ENCODE measurements at places on chromosomes 2 and 18. TPM values are rescaled to one million over a fixed set of nuclear protein-coding genes. Genes with fewer than 3 reads are reported as not detected.

DNA sequence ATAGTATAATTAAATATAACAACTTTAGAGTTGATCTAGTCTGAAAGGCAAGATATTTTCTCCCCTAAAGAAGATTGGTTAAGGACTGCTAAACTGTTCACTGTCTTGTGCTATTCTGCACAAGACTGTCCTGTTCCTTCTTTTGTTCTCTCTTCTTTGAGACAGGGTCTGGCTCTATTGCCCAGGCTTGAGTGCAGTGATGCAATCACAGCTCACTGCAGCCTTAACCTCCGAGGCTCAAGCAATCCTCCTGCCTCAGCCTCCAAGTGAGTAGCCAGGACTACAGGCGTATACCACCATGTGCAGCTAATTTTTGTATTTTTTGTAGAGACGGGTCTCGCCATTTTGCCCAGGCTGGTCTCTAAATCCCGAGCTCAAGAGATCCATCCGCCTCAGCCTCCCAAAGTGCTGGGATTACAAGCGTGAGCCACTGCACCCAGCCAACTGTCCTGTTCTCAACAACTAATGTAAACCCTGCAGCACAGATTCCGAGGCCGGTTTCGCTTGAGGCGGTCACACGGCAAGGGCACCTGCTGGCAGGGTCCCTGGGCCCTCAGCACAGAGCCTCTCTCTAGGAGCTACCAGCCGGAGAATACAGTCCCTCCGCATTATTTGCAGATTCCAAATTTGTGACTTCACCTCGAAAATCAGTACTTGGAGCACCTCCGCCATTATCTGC lies 16.4 kb downstream of the PXDN start:
- DNase-seq = peak; percentile 19

- peak; percentile 57 for DNase-seq
These were observed 134.4 kb upstream of the SEC11C start for GRCh38 chr18:59005262-59005661.

DNA sequence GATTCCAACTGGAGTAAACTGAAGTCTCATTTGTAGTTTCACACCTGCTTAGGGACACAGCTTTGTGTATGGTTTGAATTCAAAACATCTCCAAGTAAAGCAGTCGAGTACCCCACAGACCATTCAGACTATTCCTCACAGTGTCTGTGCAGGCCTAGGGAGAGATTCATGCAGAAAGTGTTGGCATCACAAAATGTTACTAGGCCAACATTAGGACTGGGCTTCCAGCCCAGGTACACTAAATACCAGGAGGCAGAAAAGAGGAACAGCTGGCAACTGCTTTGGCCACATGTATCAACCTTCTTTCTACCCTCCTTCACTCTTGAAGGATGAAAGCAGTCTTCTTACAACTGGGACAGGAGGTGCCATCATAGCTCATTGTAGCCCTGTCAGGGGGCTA lies 270.4 kb upstream of the TMEFF2 start:
- DNase-seq = no peak

Gene AKAIN1
- total RNA-seq = not detected

GRCh38 chr2:114714313-114714712 lies 271.9 kb downstream of the DPP10 start:
- no peak for DNase-seq

Gene RNF152
- 52.9 TPM for total RNA-seq

Gene MPHOSPH10
- 54.0 TPM for total RNA-seq

- DNase-seq = no peak
These were observed 262.7 kb downstream of the ATAD2B start for GRCh38 chr2:23664066-23664788.

GRCh38 chr2:73297586-73297985 lies 4.2 kb upstream of the EGR4 start:
- no peak for DNase-seq

DNA sequence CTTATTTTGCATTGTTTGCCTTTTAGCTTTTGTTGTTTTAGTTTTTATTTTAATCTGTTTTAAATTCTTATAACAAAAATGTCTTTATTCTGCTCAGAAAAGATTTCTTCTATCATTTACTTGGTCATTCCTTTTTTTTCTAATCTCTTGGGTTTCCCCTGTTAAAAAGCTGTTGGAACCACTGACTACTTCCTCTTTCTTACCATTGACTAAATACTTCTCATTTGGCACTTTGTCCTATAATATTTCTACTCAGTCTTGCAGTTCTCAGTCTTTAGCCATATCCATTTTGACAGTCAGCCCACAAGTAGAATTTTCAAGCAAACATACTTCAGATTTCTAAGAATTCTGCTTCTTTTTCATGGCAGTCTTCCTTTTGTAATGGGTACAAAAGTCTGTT lies 567.2 kb downstream of the SATB2 start:
- no peak for DNase-seq

DNA sequence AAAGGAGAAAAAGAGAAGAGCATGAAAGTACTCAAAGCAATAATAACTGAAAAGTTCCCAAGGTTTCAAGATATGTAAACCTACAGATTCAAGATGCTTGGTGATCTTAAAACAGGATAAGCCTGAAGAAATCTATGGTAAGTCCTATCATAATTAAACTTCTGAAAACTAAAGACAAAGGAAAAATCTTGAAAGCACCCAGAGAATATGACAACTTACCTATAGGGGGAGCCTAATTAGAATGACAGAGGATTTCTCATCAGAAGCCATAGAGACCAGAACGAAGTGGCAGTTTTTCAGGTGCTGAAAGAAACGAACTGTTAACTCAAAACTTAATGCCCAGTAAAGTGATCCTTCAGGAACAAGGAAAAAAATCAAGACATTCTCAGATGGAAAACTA lies 59.7 kb downstream of the XDH start:
- no peak for DNase-seq

Gene SOX11
- total RNA-seq = not detected

Gene RNMT
- total RNA-seq = 41.2 TPM

Gene CCDC141
- total RNA-seq = 2.8 TPM

Gene UGT1A5
- 21.3 TPM for total RNA-seq

Gene ABCG8
- not detected for total RNA-seq

DNA sequence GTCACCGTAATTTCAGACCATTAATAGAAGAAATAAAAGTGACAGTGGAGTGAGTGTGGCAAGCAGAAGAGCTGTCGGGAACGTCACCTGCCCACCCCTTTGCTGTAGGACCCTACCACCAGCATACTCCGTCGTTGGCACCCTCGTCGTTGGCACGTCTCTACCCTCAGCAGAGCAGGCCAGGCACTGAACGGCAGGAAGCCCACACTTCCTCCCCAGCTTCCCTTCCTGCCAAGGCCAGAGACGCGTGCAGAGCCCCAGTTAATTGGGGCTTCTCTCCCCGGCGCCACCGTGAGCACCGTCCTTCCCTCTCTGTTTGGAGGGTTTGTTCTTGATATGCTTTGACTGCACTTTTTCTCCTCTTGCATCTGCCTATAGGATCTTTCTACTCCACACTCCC lies 27.0 kb upstream of the NFATC1 start:
- no peak for DNase-seq

Gene DPP10
- 1.0 TPM for total RNA-seq

DNA sequence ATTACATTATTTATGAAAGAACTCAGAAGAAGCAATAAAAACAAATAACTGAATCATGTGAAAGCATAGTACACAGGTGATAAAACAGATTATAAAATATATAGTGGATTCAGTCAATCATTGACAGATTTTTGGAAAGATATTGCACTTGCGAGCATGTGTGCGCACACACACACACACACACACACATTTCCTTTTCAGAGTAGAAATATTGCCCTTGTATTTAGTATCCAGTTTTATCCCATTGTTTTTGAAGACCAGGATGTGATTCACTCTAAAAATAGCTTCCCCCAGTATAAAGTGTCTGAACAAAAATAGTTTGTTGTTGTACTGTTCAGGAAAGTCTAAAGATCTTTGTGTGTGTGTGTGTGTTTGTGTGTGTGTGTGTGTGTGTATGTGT lies 145.5 kb downstream of the CALCRL start:
- no peak for DNase-seq

Gene TPO
- 4.2 TPM for total RNA-seq

GRCh38 chr18:13578400-13578799 lies 148.0 kb downstream of the FAM210A start:
- DNase-seq = no peak

Gene THSD7B
- total RNA-seq = 7.6 TPM

GRCh38 chr18:80171054-80171872 lies 62.2 kb downstream of the ADNP2 start:
- DNase-seq = peak; percentile 58

Gene CYP26B1
- total RNA-seq = 1.1 TPM

DNA sequence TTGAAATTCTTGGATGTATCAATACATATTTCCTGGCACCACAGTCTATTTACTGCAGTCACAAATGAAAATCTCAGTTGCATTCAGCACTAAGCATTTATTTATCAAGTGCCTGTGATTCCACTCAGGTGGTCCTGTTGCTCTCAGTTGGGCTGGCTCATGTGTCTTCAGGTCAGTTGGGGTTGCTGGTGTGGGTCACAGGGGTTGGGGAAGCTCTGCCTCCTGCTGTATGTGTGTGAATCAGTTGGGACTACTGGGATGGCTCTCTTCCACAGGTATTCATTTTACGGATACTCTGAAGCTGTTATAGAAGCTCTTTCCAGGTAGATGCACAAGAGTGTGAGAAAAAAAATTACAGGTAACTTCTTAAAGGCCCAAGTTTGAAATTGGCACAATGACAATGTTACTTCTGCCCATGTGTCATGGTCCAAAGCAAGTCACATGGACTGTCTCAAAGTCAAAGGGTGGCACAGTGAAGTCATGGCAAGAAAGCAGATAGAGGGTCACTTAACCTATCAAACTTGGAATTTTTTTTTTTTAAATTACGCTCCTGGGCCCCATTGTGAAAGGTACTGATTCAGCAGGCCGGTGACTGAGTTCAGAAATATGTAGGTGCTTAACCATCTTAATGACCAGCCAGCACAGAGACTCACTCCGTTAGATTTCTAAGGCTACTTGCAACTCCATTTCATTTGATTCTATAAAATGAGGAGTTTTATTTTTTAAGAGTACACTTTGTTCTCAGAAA lies 249.2 kb upstream of the GCFC2 start:
- no peak for DNase-seq

DNA sequence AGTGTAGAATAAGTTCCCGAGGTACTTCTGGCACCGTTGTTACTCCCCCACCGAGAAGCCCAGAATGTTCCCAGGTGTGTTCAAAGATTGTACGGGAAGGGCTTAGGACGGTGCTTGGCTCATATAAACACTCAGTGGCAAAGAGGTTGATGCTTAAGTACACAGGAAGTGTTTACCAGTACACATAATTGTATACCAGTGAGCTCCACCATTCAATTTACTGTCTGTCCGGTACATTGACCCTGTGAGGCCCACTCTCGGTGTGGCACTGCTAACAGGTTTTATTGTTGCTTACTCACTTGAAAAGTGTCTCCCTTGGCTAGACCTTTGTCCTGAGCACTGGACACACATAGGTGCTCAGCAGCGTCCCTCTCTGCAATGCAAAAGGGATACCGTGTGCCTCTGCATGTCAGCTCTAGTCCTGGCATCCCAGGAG lies 191.0 kb downstream of the NEDD4L start:
- no peak for DNase-seq

- no peak for DNase-seq
These were observed 229.4 kb downstream of the HAUS1 start for GRCh38 chr18:46333431-46334135.

Gene MEP1B
- total RNA-seq = not detected

Gene ZSWIM2
- not detected for total RNA-seq

Gene COLEC11
- 2.4 TPM for total RNA-seq

GRCh38 chr2:172556284-172557033 lies 569 bp downstream of the PDK1 start:
- DNase-seq = peak; percentile 59

- no peak for DNase-seq
These were observed 404.4 kb downstream of the TRIB2 start for GRCh38 chr2:13121096-13121495.

DNA sequence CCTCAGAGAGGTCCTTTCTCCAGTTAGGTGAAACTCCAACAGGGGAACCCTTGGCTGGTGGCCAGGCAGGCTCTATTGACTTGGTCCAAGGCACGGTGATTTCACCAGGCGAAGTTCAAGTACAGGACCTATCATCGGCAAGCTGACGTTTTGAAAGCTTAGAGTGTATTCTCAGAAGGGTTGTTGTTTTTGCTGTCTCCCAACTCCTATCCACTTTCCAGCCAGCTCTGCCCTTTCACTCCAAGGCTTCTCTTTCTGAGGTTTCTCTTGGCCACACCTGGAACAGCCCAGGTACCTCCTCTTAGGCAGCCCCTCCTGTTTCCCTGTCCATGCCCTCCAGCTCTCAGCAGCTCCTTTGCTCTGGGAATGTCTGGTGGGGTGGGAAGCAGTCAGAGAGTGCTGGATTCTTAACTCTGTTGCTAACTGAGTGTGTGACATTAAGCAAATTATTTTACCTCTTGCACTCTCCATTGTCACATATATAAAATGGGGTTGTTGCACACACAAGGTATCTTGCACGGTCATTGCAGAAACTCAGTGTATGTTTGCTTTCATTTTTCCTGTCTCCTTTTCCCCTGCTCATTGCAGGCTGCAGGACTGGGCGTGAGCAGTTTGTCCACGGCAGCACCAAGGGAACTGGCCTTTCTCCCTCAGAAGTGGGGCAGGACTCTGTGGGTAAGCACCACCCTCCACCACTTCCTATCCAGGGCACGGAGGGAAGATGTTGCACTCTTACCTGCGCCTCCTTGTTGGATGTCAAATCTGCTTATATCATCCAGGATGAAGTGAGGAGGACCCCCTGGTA lies 30.2 kb downstream of the CAPN13 start:
- peak; percentile 41 for DNase-seq

- DNase-seq = no peak
These were observed 1396.1 kb upstream of the TMEFF2 start for GRCh38 chr2:193590831-193591230.

DNA sequence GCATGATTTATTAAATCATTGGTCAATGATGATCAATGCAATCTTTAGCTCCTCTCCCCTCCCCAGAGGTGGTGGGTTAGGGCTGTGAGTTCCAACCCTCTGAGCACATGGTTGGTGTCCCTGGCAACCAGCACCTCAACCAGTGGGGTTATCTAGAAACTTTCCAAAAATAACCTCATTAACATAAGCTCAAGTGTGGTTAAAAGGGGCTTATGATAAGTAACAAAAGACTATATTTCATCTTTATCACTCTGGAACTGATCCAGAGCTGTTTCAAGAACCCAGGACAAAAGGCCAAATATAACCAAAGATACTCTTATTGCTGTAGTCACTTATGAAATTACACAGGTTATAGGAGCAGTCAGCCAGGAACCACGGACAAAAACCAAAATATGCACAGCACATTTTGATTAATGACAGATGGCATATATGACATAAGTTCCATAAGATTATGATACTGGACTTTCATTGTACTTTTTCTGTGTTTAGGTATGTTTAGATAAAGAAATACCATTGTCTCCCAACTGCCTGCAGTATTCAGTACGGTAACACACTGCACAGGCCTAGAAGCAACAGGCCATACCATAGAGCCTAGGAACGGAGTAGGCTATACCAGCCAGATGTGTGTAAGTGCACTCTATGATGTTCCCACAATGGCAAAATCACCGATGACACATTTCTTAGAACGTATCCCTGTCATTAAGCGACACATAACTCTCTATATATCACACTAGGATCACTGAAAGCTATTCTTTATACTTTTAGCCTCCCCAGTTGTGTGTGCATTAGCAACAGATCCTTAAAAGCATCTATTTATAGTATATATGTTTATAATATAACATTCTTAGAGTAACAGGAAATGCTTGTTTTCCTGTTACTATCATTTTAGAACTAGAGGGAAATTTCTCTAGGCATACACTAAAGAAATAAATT lies 31.9 kb downstream of the KIDINS220 start:
- DNase-seq = no peak

Measured in ureter (tissue), 1 donor.